ENCODE measurements at places on chromosomes 1 and 21.

GRCh38 chr21:24197132-24197643 lies 1410.1 kb downstream of the MRPL39 start:
- no peak for DNase-seq

DNA sequence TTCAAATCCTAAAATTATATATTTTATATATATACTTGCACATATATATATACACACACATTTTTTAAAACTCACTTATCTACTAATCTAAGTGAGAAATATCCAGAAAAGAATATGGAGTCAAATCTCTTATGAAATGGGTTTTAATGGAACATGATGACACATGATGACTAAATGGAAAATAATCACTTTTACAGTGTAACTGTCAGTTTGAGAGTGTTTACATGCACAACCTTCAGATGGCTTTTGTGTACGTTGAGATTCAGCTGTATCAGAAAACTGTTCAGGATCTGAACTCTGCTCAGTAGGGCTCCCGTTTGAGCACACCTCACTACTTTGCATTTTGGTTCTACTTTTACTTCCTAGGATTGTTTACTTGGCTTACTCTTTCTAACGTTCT lies 189.8 kb downstream of the DNAH14 start:
- no peak for DNase-seq

- DNase-seq, result no peak
Observed at GRCh38 chr1:6389971-6390370, 3.6 kb downstream of the ACOT7 start.

DNA sequence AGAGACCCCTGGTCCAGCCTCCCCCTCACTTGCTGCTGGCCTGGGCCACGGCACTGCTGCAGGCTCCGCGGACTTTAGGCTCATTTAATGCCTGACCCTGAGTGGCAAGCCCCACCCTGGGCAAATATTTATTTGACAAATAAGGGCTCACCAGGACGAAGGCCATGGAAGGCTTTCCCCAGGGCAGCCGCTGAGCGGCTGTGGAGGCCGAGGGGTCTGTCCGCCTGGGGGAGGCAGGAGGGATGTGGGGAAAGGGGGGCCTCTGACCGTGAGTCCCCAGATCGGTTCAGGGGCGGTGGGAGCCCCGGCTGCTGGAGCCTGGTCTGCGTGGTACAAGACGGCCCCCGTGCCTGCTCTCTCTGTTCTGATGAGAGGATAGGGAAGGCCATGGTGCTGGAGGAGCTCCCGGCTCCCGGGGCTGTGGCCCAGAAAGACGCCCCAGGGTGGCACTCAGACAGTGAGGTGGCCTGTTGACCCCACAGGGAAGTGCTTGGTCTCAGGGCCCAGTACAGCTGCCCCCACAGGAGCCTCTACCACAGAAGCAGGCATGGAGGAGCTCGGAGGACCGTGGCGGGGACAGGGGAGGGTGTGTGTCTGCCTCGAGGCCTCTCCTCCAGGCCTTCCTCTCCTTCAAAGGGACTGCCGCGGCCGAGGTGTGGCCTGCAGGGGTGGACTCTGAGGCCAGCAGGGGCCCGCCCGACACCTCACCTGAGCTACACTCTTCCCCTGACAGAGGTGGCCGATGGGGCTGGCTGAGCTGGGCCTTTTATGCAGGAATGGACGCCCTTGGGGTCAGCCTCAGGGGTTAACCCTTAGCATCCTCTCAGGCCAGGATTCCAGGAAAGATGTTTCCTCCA lies 9.1 kb upstream of the C1orf159 start:
- no peak for DNase-seq

GRCh38 chr1:54287176-54287650 lies 87.2 kb downstream of the MRPL37 start:
- peak; percentile 79 for DNase-seq

- DNase-seq, result peak; percentile 65
Observed at GRCh38 chr1:48677306-48678287, 99.1 kb downstream of the BEND5 start.

- DNase-seq, result no peak
Observed at GRCh38 chr1:78687315-78687714, 37.7 kb downstream of the IFI44 start.

DNA sequence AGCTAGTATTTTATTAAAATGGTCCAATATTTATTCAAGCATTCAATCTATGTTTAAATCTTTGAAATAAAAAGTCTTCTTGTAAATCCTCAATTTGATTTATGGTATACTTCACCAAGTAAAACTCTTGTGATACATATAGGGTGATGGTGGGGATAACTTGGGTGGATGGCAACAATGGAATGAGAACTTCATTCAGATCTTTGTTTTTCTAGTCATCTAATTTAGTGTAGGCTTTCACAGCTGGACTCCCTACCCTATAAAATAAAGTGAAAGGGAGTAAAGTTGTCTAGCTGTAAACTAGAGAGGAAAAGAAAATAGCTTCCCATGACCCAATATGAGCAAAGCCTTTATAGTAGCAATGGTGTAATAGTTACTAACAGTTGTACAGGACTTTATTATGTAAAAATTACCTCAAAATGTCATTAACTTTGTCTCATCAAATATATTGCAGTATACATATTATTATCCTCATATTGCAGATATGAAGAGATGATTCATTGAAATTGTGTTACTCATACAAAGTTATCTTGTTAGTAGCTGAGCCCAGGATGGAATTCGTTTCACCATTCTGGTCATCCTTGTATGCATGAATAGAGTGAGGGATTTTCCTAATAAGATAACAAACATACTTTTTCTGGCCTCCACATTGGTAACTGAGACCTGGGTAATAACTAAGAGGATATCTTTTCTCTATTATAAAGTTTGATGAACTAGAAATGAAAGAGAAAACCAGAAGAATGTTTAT lies 1377.7 kb upstream of the ADGRL4 start:
- no peak for DNase-seq

DNA sequence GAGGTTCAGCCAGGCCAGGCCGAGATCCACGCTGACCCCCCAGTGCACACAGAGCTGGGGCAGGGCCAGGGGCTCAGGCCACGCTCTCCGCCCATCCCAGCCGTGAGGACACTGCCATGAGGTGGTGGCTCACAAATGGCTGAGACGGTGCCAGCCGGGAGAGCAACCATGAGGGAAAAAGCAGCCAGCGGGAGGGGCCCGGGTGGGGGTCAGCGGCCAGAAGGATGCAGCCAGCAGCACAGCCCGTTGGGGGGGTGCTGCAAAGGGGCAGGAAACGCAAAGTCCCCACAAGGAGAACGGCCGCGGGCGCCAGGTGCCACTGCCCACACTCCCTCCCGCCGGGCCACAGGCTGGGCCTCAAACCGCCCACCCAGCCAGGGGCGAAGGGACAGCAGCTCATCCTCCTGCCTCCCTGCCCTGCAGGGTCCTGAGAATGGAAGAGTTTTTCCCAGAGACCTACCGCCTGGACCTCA lies 8.3 kb downstream of the TTLL10 start:
- DNase-seq, result no peak

DNA sequence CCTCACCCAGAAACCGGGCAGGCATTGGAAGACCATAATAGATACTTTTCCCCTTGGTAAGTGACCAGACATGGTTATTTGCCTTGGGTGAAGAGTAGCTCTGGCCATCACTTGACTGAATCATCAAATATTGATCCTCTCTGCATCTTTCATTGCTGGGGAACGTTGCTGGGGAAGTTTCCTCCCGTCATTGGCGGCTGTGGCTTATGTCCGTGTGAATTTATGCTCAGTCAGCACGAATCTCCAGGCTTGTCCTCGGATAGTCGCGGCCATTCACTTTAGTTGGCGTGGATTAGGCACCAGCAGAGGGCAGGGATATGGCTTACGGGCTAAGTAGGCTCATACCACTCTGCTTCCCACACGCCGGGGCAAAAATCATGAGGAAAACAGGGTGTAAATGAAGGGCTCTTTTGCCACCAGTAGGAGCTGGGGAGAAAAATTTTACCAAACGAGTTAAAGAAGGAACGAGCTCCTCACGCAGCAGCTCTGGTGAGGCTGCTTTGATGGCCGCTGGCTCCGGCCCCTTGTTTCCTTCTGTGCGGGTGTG lies 473.4 kb downstream of the CAMTA1 start:
- DNase-seq, result no peak

DNA sequence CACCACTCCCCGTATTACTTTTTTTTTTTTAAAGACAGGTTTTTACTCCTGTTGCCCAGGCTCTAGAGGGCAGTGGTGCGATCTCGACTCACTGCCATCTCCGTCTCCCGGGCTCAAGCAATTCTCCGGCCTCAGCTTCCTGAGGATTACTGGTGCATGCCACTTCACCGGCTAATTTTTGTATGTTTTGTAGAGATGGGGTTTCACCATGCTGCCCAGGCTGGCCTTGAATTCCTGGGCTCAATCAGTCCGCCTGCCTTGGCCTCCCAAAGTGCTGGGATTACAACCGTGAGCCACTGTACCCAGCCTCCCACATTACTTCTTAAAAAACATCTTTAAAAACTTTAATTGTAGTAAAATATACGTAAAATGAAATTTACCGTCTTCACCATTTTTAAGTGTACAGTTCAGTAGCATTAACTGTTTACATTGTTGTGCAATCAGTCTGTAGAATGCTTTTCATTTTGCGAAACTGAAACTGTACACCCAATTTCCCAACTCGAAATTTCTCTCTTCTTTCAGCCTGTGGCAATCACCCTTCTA lies 77.0 kb downstream of the ZMYM4 start:
- DNase-seq, result no peak

DNA sequence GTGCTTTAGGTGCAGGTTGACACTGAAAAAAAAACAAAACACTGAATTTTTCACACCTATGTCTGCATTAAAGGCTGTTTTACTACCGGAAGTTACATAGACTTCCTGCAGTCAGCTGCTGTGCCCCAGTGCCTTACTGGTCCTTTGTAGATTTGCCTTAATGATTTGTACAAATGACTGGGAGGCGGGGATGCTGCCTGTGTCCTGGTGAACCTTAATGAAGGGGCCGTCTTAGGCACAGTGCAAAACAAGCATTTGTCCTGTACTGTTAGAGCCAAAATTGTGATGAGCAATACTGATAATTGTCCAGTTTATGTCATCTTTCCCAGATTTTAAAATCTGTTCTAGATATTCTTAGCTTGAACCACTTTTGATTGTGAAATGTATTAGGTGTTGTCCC lies 90.9 kb upstream of the PGD start:
- DNase-seq, result no peak

- DNase-seq, result no peak
Observed at GRCh38 chr1:218273762-218274479, 11.2 kb upstream of the RRP15 start.

DNA sequence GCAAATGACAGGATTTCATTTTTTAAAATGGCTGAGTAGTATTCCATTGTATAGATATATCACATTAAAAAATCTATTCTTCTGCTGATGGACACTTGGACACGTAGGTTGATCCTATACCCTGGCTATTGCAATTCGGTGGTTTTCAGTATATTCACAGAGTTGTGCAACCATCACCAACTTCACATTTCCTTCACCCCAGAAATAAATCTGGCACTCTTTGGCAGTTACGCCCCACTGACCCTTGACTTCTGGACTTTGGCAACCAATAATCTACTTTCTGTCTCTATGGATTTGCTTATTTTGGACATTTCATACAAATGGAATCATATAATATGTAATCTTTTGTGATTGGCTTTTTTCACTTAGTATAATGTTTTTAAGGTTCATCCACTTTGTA lies 35.9 kb downstream of the MAP3K7CL start:
- DNase-seq, result no peak

DNA sequence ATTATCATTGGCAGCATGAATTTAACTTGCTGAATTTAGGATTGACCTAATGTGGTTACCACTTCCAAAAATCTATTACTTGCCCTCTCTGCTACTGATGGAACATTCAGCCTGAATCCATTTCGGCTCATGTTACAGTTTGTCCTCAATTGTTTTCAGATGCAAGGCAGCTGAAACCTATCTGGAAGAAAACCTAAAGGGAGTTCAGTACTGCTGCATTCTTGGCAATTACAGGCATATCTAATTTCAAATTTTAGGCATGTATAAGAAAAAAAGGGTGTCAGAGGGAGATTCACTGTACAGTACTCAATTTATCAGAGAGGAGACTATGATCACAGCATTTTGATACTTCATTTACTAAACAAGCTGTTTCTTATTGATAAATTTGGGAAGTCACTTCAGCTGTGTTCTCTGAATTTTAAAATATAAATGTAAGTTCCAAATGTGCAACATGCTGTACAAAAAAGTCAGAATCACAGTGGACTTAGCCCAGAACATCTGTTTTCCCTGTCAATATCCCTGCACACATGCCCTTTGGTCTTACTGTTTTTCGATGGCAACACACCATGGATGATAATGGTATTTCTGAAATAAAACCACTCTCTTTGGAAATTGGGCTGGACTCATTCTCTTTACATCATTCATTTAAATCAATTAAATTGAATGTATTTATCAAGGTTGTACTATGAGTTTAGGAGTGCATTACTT lies 651.6 kb upstream of the ADGRL4 start:
- peak; percentile 18 for DNase-seq

DNA sequence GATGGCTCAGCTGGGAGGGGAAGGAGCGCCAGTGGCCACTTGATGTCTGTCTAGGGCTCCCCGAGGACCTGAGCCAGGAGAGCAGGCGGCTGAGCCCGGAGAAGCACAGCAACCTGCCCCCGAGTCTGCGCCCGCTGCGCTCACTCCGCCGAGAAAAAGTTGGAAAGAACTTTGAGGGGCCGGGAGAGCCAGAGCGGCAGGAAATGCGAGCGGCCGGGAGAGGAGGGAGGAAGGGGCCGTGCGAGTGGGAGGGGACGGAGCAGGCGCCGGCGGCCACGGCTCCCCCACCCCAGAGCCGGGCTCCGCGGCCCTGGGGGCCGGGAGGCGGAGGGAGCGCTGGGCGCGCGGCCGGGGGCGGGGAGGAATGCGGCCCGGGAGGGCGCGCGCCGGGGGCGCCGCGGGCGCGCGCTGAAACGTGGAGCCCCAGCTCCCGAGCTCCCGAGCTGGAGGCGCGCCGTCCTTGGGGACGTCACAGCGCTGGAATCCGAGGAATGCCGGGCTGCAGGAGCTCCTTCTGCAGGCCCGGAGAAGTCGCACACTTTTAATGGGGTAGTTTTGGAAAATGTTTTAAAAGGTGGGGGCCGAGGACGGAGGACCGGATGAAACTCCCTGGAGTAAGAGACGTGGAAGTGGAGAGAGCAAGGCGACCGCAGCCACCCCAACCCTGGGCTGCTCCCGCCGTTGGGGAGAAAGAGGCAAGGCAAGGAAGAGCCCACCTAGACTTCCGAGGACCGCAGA lies at the start of gene PTPN14:
Gene PTPN14, minus strand, starts transcription at position 167 of the 738 bp plus-strand sequence. CDS start 86,799 bp downstream, outside the sequence.
- peak; percentile 97 for DNase-seq

GRCh38 chr1:168470901-168471431 lies 72.8 kb downstream of the XCL2 start:
- DNase-seq, result peak; percentile 95

DNA sequence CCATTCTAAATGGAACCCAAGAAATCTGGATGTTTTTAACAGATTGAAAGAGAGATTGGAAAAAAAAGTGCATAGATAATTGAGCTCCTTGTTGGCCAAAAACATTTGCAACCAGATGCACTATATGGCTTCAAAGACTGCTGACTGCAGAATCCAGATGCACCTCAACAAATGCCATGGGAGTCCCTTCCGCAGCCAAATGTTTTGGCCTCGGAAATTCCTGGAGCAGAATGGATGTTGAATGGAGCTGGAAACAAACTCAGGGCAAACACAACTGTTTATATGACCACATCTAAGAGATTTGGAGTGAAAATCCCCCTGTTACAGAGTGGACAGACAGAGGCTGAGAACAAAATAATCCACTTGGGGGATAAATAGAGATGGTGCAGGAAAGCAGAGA lies 285.0 kb upstream of the NFIA start:
- no peak for DNase-seq

- DNase-seq, result no peak
Observed at GRCh38 chr1:219478811-219479210, 134.1 kb downstream of the ZC3H11B start.

- no peak for DNase-seq
Observed at GRCh38 chr1:153801786-153802697, 26.8 kb downstream of the SLC27A3 start.

- no peak for DNase-seq
Observed at GRCh38 chr1:26384076-26384475, 11.5 kb upstream of the ZNF683 start.

Measured in AG10803 (cell line).